RCC 7860 (cell line): ENCODE measurements at places on chromosomes 7 and 10.

DNA sequence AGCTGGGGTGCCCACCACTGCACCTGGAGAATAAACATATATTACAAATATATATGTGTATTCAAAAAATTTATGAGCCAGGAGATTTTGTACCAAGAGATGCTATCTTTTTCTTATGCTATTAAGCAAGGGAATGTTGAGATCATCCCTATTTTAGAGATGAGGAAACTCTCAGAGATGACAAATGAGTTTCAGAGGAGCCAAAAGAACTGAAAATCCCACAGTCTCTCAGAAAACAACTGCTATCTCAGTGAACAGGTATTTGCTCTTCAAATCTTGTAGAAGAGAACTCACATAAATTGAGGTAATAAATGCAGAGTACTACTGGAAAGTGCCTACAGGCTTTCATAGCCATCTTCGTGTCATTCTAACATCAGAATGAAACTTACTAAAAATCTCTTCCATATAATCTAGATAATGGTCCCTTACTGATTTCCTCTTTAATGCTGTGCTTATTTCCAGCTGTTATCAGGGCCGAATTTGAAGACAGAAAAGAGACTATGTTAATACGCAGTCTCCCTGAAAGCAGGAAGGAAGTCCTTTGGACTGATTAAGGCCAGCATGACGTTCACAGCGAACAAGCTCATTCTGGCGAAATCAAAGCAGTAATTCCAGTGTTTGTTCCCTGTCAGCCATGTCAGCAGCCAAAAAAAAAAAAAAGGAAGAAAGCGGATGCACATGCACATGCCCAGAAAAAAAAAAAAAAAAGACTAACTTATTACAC lies 29.4 kb upstream of the ANAPC16 start:
- no peak for DNase-seq

DNA sequence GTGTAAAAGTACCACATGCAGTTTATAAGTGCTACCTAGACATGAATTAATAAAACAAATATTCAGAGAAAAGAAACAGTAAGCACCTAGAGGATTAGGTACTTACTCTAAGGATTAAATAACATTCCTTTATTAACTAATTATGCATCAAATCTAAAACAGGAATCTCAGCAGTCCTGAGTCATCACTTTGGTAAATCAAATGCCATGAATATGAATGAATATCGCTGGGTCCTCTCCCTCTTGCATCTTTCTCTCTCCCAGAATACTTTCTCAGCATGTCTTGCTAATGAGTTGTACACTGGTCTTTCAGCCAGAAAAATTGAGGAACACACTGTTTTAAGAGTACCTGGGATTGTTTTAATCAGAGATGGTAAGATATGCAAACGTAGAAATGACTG lies 225.5 kb upstream of the NFE2L3 start:
- DNase-seq: no peak

DNA sequence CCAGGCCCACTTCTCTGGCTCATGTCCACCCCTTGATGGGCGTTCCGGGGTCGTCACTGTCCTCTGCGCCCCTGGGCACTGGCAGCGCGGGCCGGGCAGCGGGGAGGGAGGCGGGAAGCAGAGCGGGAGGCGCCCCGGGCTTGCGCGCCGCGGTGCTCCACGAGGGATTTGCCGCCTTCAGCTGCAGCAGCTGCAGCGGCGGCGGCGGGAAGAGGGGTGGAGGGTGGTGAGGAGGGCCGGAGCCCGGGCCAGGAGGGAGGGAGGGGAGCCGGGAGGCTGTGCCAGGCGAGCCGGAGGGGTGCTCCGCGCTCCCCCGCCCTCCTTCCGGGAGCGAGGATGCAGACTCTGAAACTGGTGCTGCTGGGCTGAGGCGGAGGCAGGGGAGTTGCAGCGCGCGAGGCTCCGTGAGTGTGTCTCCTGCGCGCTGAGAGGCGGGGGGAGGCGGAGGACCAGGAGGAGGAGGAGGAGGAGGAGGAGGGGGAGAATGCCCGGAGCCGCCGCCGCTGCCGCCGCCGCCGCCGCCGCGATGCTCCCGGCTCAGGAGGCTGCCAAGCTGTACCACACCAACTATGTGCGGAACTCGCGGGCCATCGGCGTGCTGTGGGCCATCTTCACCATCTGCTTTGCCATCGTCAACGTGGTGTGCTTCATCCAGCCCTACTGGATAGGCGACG lies at the start of gene LHFPL3:
Gene LHFPL3, plus strand, starts transcription at position 308 of the 674 bp plus-strand sequence.
- no peak for DNase-seq

DNA sequence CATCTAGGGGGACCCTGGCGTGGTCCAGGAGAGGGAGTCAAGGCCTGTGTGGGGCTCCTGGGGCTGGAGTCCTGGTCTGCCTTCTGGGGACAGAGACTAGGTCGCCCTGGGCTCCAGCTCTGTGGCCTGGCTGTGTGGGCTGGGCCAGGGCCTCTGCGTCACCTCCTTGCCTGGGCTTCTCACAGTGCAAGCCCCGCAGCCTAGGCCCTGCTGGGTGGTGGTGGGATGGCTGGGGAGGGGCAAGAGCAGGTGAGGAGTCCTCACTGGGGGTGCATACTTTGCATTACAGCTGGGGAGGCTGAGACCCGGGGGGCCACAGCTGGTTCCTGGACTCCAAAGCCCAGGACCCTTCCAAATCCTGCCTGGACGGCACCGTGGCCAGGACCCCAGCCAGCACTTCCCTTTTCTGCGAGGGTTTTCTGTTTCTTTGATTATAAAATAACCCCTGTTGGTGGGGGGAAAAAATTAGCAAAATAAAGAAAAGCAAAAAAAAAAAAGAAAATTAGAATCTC lies 23.5 kb downstream of the PWWP2B start:
- no peak for DNase-seq

DNA sequence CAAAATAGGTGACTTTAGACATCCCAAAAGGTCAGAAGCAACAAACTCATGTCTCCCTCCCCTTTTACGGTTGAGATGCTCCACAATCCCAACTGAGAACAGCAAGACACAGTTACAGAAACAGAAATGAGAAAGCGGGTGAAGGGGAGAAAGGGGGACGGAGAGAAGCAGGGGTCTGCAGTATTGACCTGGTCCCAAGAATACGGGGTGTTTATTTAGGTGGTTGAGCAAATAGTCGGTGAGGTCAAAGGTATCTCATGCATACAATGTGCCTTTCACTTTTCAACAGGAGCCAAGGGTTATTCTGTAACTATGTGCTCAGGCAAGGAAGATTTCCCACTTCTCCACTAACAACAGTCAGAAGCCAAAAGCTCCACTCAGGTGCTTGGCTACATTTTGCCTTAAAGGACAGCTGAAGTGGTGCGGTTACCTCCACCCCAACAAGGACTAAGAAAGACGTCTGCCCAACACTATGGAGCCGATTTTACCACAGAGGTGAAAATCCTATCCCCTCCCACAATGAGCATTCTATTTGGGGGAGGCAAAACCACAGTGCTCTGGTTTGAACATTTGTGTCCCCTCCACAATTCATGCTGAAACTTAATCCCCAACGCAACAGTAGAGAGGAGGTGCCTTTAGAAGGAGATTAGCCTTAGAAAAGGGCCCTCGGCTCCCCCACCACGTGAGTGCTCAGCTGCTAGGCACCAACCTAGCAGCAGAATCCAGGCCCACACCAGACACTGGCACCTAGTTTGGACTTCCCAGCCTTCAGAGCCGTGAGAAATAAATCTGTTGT lies 77.9 kb downstream of the PARD3 start:
- DNase-seq: no peak

- no peak for DNase-seq
These were observed 6.3 kb downstream of the NRAP start for GRCh38 chr10:113657544-113657943.

DNA sequence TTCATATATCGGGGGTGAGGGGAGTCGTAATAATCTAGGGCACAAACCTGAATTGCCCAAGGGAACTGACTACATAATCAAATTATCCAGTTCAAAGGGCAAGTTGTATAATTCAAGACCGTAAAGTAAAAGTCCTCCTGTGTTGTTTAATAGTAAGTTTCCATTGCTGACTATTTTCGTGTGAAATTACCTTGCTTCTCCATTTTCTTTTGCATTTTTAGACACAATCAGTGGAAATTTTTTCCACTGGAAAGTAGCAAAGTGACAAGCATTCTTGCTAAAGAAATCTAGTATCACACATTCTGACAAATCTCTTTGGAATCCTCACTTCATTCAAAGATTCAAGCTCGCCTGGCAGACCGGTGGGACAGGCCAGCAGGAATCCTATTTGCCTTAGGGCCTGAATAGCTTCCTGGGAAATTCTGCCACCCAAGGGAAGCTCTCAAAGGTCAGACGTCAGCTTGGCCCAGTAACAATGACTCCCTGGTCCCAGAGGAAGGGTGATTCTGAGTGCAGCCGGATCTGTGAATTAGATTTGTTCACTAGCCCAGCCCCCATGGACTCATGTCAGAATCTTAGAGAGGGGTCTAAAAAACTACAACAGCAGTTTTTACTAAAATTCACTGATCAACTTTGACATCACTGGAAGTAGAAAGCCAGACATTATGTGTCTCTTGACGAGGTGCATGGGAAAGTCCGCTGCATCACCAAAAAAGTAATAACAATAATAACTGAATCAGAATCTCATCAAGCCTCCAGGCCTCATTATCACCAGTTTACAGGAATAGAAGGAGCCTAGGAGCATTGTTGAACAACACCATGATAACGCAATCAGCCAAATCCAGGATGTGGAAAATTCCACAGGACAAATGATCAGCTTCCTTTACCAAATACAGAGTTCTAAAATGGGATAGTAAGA lies 161.0 kb downstream of the SKIDA1 start:
- peak; percentile 93 for DNase-seq

GRCh38 chr10:131442271-131442670 lies 130.8 kb upstream of the TCERG1L start:
- DNase-seq: no peak

DNA sequence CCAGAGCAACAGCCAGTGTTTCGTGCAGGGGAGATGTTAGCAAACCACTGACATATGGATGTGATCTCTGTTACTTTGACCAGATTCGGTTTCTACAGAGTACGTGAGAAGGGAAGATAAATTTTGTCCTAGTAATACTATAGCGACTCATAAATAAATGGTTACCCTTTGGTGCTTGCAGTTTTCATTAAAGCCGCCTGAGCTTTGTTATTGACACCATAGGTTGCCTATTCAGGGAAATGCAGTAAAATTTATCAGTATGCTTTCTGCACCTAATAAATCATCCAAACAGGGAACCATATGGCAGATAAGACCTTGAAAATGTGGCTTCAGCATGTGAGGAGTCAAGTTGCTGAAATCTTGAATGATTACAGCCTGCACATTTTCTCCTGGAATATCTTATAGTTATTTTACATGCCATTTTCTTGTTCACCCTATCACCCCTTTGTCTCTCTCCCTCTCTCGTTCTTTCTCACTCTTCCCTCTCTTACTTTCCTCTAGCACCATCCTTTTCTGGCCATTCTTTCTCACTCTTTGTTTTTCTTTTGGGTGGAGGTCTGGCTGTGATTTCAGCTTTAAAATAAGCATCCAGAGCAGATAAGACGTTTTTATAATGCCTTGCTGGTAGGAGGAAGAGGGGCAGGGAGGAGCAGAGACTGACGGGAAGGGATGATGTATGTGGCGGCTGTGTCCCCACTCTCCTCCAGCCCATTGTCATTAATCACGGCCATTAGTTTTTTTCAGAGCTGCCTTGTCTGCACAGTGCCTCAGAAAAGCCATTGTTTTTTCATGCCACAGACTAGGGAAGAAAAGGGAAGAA lies 182.5 kb downstream of the LRMDA start:
- DNase-seq: no peak
